Stimulated activated CD4-positive, alpha-beta T cell treated with anti-CD3 and anti-CD28 coated beads, TNF-alpha, amount 100 ng/mL, for 1 hour (primary cell): ENCODE measurements at places on chromosomes 1 and 21.

- DNase-seq, result no peak
These were observed 47.9 kb upstream of the EDN2 start for GRCh38 chr1:41532206-41532975.

DNA sequence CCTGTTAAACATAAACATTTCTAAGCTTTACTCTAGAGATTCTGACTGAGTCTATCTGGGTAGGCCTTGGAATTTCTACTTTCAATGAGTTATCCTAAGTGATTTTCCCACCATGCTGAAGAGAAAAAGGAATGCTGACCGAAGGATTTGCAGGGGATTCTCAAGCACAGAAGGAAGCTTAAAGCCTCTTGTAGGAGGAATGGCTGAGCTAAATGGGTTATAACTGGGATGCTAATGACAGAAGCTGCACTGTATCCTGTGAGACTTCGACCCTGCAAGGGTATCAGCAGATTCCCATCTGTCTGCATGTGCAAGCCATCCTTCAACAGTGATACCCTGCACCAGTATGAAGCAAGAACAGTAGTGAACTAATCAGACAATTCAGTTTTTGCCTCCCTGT is 35.4 kb downstream of the SLC35D1 start:
- DNase-seq, result no peak

DNA sequence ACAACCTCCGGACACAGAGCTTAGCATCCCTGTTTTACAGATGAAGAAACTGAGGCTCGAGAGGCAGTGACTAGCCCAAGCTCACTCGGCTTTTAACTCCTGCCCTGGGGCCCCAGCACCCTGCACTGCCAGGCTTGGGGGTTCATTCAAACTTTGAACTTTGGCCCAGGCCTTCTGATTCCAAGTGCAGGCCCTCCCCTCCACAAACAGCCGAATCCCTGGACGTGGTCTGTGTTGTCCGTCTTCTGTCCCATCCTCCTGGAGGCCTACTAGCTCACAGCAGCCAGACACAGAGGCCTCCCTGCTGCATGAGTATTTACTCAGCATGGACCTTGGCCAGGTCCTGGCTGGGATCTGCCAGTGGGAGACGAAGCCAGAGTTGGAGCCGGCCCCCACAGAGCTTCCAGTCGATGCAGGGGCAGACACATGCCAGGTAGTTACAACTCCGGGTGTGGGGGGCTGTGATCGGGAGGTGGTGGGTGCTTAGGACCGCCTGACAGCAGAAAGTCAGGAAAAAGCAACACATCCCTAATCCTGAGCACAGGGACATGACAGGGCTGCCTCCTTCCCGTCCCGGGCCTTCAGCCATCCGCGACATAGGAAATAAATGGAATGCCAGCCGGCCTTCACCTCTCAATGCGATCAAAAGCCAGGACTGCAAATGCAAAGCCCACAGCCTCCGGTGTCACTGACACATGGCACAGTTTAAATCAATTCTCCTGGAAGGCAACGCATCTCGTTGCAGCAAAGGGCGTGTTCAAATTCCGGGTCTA is 7.4 kb downstream of the IFFO2 start:
- DNase-seq, result no peak

- no peak for DNase-seq
These were observed 722 bp downstream of the LZIC start for GRCh38 chr1:9942399-9942938.

- no peak for DNase-seq
These were observed 74.2 kb downstream of the KIRREL1 start for GRCh38 chr1:158067662-158068061.

- DNase-seq, result no peak
These were observed 378 bp upstream of the NUP210L start for GRCh38 chr1:154155251-154155650.

DNA sequence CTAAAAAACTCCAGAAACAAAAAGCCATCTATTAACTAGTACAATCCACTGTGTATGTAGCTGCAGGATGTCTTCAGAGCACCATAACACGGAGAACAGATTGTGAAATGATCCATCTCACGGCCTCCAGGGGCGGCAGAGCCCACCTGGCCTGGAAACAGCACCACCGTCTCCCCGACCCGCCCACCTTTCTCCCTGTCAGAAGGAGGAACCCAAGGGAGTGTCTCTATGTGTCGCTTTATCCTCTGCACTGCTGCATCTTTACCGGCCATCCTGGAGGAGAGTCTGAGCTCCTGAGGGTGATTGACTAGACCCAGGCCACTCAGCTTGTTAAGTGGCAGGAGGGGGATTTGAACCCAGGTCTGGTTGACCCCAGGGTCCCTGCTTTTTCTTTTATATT is 405.0 kb downstream of the MATN1 start:
- DNase-seq, result no peak

DNA sequence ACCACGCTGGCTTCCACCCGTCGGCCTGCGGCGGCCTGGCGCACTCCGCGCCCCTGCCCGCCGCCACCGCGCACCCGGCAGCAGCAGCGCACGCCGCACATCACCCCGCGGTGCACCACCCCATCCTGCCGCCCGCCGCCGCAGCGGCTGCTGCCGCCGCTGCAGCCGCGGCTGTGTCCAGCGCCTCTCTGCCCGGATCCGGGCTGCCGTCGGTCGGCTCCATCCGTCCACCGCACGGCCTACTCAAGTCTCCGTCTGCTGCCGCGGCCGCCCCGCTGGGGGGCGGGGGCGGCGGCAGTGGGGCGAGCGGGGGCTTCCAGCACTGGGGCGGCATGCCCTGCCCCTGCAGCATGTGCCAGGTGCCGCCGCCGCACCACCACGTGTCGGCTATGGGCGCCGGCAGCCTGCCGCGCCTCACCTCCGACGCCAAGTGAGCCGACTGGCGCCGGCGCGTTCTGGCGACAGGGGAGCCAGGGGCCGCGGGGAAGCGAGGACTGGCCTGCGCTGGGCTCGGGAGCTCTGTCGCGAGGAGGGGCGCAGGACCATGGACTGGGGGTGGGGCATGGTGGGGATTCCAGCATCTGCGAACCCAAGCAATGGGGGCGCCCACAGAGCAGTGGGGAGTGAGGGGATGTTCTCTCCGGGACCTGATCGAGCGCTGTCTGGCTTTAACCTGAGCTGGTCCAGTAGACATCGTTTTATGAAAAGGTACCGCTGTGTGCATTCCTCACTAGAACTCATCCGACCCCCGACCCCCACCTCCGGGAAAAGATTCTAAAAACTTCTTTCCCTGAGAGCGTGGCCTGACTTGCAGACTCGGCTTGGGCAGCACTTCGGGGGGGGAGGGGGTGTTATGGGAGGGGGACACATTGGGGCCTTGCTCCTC is 1.9 kb downstream of the OLIG2 start:
- DNase-seq, result no peak

GRCh38 chr1:43783671-43784205 is 76.4 kb downstream of the ST3GAL3 start:
- DNase-seq, result no peak
